Dermis blood vessel endothelial cell (primary cell): ENCODE measurements at places on chromosomes 6 and 20. TPM values are rescaled to one million over a fixed set of nuclear protein-coding genes. Genes with fewer than 3 reads are reported as not detected.

SLC35B3 gene
- 15.7 and 23.0 TPM in 2 replicates for total RNA-seq

FRK gene
- total RNA-seq: 0.05 and 0.17 TPM in 2 replicates

SAPCD1 gene
- 1.4 and 2.4 TPM in 2 replicates for total RNA-seq

MYB gene
- total RNA-seq: 0.17 and 0.19 TPM in 2 replicates

CST4 gene
- total RNA-seq: not detected in 2 replicates
